ENCODE measurements at places on chromosomes 7 and 10.

GRCh38 chr7:45595809-45596664 is 21.9 kb downstream of the ADCY1 start:
- DNase-seq: no peak

GRCh38 chr10:97042716-97043562 is 142.8 kb downstream of the SLIT1 start:
- no peak for DNase-seq

- no peak for DNase-seq
These were observed 69.4 kb upstream of the MTPN start for GRCh38 chr7:136046548-136046947.

- DNase-seq: no peak
These were observed 10.5 kb upstream of the ZNF212 start for GRCh38 chr7:149228831-149229471.

GRCh38 chr7:31488562-31489203 is 25.2 kb upstream of the ITPRID1 start:
- DNase-seq: peak; percentile 29

DNA sequence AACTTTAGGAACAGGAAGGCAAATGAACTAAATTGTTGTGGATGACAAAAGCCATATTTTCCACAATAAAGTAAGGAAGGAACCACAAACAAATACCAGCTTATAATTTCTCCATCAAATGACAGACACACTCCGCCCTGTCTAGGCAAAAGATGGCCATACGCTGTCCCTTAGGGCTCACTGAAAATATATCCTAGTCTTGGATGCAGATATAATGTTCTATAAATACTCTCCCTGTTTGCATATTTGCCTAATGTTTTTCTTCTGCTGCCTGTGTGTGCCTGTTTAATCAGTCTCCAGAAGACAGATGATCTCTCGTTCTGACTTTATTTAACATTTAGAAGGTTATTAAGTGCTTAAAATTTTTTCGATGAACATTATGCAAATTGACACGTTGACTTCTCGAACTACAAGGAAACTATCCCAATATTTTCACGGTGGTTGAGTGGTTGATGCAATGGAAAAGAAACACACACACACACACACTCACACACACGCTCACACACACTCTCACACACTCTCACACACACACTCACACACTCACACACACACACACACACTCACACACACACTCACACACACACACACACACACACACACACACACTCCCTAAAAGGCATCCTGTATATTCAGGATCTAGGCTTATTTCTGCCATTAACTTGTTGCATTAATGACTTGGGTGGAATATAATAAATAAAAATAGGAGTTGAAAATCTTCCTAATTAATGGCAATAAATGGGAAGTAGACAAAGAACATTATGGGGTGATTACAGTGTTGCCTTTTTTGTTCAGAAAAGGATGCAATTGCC is 297.1 kb downstream of the PRPF18 start:
- DNase-seq: no peak

DNA sequence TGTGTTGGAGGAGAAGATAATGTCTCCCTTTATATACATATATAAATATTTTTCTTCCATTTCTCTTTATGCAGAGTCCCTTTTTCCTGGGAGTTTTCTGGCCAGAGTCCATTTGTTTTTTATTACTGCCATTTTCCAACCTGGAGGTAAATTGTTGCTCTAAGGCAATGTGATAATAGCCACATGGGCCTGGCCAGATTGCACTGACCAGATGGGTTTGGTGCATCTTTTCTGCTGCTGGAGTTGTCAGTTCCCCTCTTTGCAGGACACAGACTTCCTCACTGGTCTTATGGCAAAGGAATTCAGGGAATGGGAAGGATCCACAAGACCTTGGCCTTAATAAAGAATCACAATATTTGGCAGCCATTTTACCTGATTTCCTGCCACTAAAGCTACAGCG is 254.9 kb downstream of the SORCS3 start:
- DNase-seq: no peak

DNA sequence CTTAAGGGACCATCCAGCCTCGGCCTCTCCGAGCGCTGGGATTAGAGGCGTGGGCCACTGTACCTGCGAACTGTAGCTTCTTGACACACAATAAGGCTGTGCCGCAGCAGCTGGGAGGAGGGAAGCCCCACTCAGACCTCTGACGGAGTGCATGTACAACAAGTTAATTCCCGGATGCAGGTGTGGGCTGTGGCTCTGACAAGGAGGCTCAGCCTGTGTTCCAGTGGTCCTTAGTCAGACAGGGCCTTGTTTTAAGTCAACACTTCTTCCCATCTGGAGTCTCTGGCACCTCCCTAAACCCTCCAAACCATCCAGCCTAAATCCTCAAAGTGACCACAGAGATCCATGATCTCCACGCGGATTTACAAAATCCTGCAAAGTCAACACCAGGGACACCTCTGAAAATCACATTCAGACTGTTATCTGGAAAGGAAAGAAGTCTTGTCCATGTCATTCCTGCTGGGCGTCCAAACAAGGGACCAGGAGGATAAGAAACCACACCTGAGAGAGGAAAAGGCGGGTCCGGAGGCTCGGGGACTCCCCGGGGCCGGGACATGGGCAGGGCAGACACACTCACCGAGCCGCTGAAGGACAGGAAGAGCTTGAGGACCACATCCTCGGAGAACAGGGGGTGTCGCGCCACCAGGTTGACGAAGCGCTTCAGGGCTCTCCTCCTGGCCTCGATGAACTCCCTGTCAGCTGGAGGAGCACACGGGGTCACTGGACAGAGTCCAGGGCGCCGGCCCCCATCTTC is 29.4 kb downstream of the NUDT1 start:
- no peak for DNase-seq

Data from NK-92 treated with Interleukin-12 subunit alpha and Interleukin-12 subunit beta, amount 100 ng/mL, for 24 hours (cell line).